NCI-H1417 treated with DMSO at 0.1 percent for 48 hours (cell line): ENCODE measurements at places on chromosomes 5 and 9.
A peak's percentile ranks its signal among the peaks of the same experiment; 100 is the strongest.

DNA sequence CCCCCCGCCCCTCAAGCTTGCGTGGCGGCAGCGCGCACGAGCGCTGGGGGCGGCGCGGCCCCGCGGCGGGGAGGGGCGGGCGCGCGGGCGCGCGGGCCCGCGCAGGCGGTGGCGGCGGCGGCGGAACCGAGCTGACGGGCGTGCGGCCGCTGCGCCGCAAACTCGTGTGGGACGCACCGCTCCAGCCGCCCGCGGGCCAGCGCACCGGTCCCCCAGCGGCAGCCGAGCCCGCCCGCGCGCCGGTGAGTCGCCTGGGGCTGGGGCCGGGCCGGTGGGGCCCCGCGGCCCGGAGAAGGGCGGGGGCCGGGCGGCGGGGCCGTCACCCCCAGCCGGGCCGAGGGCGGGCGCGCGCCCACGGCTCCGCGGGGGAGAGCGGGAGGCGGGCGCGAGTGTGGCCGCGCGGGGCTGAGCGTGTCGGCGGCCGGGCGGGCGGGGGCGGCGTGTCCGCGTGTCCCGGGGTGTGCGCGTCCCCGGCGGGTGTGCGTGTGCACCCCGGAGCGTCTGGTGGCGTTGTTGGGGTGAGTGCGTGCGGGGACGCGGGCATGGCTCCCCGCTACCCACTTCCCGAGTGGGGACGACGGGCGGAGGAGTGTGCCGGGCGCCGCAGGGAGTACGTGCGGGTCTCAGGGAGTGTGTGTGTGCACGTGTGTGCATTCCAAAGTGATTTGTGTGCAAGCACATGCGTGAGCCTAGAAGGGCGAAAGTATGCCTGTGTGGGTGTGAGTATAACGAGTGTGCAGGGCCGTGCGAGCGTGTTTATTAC is at the start of gene NEK6:
TSS of gene NEK6 (plus strand) at position 106 of the 763 bp plus-strand sequence. CDS start 44,016 bp downstream, outside the sequence.
- no peak for DNase-seq

GRCh38 chr5:156686796-156687195 is 163.3 kb upstream of the PPP1R2B start:
- no peak for DNase-seq

GRCh38 chr9:101572316-101572715 is 22.5 kb downstream of the PPP3R2 start:
- DNase-seq, result no peak

GRCh38 chr5:90843443-90843842 is 284.8 kb downstream of the ADGRV1 start:
- no peak for DNase-seq

- DNase-seq, result no peak
These were observed 11.6 kb upstream of the IL12B start for GRCh38 chr5:159341906-159342310.

DNA sequence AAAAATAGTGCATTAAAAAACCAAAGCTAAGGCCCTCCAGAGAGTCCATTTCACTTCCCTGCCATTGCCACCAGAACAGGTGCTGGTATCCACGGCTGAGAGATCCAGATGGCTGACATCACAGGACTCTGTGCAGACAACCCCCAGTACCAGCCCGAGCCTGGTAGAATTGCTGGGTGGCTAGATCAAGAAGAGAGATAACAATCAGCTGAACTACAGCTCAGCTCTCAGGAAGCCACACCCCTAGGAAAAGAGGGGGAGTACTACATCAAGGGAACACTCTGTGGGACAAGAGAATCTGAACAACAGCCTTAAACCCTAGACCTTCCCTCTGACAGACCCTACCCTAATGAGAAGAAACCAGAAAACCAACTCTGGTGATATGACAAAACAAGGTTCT is 73.8 kb upstream of the SLIT3 start:
- DNase-seq, result no peak

DNA sequence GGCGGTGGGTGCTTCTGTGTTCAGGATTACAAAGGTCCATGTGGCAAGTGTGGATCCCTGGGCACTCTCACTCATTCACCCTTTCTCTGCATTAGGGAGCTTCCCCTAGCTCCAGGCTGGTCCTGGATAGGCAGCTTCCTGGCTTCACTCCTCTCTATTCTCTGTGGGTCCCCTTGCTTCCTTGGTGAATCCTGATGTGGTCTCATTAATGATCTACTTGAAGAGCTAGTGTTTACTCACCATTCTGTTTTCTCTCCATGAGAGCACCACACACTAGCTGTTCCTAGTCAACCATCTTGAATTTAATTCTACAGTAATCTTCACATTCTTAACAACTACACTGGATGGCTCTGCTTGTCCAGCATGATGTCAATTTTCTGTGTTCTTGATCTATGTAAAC is 90.0 kb upstream of the PLPPR1 start:
- no peak for DNase-seq

DNA sequence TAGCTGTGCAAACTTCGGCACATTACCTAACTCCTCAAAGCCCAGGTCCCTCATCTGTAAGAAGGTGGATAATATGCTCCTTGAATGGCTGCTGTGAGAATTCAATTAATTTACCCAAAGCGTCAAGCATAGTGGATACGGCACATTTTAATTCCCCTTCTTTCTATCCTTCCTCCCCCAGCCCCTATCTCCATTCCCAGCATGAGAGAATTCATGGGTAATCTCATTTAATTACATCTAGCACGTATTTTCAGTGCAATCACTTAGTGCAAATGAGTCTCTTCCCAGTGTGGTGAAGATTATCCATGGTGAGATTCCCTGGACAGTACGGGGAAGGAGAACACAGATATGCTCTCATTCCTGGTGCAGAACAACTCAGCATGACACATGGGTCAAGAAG is 145.6 kb downstream of the TRPM3 start:
- DNase-seq, result no peak

DNA sequence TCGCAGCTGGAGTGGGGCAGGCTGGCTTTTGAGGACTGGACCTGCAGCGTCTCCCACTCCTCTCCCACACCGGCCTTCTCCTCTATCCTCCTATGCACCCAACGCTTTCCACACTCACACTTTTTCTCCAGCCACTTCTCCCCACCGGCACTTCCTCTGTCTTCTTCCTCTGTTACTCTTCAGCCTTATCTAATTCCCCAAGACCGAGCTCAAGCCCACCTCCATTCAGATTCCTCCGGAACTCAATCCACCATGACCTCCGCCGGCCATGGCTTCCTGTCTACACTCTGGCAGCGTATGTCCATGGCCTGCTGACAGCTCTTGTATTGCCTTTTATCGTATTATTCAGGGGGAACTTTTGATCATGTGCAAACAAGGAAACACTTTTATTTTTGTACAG is 545 bp upstream of the OR2V1 start:
- no peak for DNase-seq

- no peak for DNase-seq
These were observed 280.4 kb downstream of the TLE1 start for GRCh38 chr9:81408951-81409350.

- no peak for DNase-seq
These were observed 41.1 kb upstream of the CCNH start for GRCh38 chr5:87453801-87454200.

DNA sequence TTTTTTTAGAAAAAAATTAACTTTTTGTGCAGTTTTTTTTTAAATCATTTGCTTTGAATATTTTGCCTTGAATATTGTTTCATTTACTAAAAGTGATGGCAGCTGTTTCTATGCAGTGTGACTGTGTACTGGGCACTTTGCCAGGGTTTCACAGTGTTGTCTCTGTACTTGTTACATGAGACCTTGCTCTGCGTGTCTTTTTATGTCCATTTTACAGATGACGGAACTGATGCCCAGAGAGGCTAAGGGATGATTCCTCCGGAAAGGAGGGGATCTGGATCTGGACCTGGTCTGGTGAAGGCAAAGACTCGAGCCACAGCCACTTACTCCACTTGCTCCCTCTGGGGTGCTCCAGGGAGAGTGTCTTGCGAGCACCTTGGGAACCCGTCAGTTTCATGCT is 124.8 kb upstream of the PTCH1 start:
- DNase-seq, result no peak

- DNase-seq, result no peak
These were observed 39.6 kb upstream of the CEP72 start for GRCh38 chr5:572398-573019.

DNA sequence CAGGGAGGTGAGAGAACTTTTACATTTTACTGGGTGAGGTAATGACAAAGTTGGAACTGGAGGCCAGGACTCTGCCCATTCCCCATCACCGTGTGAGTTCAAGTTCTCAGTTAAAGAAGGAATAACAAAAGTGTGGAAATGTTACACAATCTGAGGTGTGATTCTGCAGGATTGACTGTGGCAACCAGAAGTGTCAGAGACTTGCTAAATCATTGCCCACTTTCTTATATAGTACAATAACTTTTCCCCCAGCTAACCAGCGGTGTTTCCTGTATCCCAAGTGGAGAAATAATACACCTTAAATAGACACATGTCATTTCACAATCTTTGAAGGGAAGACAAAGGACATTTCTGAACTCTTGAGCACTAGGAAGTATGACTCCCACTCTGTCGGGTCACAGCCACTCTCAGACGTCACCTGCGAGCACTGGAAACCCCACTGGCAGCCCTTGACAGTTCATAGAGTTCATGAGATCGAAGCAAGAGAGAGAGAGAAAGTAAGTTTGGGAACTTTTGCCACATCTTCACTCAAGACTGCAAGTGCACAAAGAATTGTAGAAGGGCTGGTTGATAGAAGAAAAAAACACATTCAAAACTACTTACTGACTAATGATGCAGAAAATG is 28.4 kb downstream of the PAX5 start:
- DNase-seq, result no peak

DNA sequence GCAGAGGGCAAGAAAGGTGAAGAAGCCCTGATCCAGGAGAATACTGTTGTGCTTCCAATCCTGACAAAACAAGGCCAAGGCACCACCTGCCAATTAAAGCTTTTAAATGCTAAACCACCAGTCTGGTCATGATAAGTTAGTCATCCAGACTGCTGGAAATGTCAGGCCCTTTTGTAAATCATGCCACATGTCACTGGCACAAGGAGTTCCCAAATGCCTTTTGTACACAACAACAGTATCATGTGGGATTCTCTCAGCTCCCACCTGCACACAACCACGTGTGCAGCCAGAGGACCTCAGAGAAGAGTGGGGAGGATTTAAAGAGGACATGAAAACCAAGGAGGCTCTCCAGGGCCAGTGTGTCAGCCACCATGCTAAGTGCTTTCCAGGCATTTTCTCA is 99.3 kb downstream of the CDK5RAP2 start:
- DNase-seq, result peak; percentile 35

DNA sequence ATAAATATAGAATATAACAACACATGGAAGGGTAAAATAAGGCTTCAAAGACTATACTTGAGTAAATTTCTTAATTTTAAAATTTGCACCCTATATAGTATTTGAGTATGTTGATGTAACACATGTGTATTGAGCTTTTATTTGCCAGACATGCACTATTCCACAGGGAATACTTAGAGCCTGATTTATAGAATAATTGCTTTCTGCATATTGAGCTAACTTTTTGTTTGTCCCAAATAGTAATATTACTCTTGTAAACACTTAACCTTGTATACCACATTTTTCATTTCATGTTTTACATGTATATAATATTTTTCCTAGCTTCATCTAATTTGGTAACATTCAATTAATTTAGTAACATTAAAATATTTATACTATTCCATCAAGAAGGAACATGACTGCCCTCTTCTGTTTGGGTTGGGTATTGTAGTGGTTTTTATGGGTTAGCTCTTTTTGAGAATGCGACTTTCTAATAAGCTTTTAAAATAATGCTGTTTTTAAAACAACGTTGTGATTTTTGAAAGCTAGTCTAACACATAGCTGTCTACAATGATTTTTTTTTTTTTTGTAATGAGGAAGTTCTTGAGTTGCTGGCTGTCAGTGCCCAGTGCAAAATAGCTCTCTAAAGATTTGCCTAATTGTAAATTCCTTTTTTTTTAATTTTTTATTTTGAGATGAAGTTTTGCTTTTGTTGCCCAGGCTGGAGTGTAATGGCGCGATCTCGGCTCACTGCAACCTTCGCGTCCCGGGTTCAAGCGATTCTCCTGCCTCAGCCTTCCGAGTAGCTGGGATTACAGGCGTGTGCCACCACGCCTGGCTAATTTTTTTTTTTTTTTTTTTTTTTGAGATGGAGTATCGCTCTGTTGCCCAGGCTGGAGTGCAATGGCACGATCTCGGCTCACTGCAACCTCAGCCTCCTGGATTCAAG is 4.8 kb downstream of the SUB1 start:
- peak; percentile 5 for DNase-seq

DNA sequence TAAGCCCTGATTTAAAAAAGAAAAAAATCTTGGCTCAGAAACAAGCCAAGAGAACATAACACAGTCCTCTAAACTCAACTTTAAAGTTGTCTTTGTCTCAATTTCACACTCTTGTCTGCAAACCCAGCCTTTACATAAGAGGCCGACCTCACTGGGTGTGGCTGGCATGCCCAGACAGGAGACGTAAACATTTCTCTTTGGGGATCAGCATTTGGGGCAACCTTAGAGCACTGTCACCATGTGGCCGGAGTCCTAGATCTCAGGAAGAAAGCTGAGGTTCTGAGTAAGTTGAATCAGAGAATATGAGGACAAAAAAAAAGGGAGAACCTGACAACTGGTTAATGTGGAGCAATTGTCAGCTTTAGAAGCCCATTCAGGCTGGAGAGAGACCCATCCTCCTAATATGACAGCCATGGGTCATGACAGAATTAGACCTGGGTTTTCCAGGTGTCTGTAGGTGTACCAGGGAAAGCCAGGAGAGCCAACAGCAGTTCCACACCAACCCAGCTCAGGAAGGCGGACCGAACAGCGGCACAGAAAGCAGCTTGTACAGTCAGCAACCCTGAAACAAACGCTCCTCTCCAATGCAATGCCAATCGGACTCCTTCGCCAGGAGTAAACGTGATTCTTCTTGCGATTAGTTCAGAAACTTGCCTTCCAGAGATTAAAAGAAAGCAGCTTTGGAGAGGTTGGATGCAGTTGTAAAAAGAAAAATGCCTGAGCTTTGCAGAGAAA is 97.9 kb upstream of the MAP3K1 start:
- no peak for DNase-seq
